ENCODE measurements at places on chromosomes 4 and X.
A peak's percentile ranks its signal among the peaks of the same experiment; 100 is the strongest.

DNA sequence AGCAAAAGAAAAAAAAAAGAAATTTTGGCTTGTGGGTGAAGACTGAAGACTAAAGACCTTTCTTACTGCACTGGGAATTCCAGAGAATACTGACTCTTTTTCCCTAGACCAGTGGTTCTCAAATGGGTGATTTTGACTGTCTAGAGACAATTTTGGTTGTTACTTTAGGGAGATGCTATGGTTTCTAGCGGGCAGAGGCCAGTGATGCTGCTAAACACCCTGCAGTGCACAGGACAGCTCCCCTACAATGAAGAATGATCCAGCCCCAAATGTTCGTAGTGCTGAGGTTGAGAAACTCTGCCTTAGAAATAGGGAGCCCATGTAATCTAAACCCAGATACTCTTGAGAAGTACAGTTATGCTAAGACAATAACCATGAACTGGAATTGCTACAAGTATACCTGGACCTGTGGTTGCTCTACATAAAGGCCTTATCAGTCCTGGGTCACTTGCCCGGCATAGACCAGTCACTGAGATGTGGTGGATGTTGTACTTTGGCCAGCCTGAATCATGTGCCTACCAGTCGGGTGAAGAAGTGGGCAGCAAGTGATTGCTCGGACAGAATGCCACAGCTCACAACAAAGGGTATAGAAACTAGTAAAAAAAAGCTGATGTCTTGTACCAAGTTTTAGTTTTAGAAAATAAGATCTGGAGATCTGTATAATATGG lies 16.0 kb downstream of the ARHGAP10 start:
- no peak for DNase-seq

DNA sequence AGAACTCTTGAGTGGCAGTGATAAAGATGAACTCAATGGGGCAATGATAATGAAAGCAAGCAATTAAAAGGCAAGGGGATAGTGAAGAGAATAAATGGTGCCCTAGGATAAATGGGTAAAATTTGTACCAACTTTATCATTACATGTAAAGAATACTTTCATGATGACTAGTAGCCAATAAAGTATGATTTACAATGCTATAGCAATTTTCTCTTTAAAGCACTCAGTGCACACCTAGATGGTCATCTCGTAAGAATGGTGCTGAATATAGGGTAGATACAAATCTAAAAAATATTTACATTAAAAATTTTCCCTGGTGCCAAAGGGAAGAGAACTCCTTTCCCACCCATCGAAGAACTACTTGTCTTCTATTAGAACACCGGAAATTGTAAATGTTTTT lies 651.4 kb downstream of the STPG2 start:
- no peak for DNase-seq

DNA sequence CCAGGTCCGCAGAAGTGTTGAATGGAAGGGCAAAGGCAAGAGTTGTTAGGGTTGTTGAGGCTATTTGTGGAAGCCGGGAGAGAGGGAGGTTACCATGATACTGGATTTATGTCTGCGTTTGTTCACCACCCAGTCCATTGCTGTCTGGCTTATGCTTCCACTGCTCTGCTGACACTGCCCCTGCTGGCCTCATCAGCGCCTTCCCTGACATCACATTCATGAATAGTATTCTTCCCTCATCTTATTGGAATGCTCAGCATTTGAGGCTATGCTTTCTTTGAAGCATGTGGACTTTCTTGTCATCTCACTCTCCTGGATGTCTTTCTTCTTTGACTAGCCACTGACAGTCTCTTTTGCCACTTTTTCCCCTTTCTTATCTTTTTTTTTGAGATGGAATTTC lies 10.3 kb downstream of the GNL3L start:
- no peak for DNase-seq

GRCh38 chr4:151908201-151908600 lies 147.4 kb upstream of the GATB start:
- no peak for DNase-seq

DNA sequence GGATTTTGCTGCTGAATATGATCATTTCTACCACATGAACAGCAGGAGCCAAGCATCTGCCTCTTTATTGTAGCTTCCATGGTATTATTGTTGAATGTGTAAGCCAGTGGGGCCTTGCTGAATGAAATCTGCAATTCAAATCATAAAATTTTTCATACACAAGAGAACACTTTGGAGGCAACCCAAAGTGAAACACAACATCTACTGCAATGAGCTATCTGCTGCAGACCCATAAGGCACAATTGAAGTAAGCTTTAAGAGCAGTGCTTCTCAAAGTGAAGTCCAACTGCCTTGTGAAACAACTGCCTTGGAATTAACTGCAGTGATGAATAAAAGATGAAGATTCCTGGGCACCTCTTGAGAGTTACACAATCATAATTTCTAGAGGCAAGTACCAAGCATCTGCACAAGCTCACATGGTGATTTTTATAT lies 626.3 kb upstream of the INTU start:
- no peak for DNase-seq

DNA sequence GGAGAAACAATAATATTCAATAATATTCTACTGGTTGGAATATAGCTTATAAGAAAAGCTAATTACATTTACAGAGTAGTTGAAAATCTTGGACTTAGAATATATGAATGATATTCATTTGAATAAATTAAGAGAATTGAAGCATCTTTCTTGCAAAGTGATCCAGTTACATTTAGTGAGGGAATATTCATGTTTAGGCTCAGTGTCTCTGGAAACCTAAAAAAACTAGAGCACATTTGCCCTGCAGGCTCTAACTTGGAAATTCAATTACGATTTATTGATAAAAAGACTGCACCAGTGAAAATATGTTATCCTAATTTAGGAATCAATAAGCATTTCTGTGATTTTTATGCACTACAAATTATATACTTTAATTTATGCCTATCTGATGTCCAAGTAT lies 58.3 kb upstream of the RAP1GDS1 start:
- DNase-seq: no peak

DNA sequence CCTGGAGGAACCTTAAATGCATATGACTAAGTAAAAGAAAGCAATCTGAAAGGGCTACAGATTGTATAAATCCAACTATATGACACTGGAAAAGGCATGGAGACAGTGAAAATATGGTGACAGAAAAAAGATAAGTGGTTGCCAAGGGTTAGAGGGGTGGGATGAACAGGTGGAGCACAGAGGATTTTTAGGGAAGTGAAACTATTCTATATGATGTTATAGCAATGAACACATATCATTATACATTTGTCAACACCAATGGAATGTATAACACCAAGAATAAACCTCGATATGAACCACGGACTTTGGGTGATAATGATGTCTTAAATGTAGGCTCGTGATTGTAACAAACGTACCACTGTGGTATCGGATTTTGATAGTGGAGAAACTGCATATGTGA lies 40.7 kb downstream of the NPY5R start:
- DNase-seq: no peak

- no peak for DNase-seq
Measured at GRCh38 chrX:139739138-139739537, 31.2 kb upstream of the MCF2 start.

DNA sequence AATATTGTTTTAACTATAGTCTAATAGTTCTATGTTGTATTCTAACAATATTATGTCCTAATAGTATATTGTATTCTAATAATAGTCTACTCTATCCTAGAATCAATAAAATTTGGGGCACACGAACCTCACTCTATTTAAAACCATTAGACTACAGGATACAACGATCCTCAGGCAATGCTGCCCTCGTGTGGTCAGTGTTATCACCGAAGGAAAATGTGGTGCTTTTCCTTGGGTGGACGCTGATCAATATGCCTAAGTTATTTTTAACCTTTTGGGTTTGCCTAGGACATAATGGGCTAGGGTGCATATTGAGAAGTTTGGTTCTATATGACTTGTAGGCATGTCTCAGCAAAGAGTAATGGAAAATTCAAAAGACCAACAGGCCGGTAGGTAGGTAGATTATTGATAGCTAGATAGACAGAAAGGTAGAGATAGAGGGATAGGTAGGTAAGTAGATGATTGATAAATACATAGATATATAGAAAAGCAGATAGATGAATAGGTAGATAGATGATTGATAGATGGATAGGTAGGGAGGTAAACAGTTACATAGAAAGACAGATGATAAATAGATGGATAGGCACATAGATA lies 75.1 kb downstream of the PRKX start:
- peak; percentile 16 for DNase-seq

- no peak for DNase-seq
Measured at GRCh38 chr4:10384974-10385373, 72.3 kb downstream of the ZNF518B start.

- DNase-seq: no peak
Measured at GRCh38 chr4:1792832-1793495, at the start of gene FGFR3. FGFR3 (plus strand) TSS chr4:1793293; CDS start chr4:1793935, 642 bp downstream.

DNA sequence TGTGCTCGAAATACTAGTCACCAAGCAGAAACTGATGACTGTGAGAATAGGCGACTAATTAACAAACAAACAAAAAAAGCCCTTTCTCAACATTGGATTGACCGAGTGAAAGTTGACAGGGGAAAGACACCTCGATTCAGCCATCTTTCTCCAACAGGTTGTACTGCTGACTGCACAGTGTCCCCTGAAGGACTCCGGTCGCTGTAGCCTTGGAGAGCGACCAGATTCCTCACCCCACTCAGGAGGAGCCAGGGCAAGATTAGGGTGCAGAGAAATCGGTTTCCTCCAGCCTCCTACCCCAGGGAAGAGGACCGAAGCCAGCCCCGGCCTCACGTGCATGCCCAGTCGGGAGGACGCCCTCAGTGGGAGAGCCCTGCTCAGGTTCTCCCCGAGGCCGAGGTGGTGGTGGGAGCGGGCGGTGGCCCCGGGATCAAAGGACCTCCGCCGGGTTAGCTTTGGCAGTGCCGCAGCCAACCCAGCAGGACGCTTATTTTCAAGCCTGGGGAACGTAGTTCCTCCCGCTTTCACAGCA lies 1.1 kb upstream of the RAP1GDS1 start:
- DNase-seq: peak; percentile 80

GRCh38 chrX:79110731-79111130 lies 33.8 kb upstream of the GPR174 start:
- no peak for DNase-seq

- DNase-seq: no peak
Measured at GRCh38 chr4:104881136-104881886, 265.4 kb upstream of the TET2 start.

DNA sequence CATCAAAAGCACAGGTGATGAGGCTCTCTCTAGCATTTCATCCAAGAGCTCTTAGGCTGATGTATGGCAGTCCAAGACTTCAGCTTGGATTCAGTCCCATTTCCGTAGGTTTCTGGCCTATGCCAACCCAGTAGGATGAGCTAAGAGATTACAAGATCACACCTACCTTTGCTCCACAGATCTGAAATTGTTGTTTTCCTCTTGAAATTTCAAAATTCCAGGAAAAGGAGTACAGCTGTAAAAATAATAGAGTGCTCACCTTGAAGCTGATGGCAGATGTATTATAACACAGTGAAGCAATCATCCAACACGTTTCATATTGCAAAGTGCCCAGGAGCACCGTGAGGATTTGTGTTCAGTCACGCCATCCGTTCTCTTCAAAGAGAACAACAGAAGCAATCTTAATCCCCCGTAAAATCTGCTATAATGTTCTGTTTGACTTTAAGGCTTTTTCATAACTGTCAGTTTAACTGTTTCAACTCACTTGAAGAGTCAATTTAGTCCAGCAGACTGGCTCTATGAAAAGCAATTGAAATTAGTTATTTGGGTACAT lies 137.5 kb downstream of the CPE start:
- no peak for DNase-seq

DNA sequence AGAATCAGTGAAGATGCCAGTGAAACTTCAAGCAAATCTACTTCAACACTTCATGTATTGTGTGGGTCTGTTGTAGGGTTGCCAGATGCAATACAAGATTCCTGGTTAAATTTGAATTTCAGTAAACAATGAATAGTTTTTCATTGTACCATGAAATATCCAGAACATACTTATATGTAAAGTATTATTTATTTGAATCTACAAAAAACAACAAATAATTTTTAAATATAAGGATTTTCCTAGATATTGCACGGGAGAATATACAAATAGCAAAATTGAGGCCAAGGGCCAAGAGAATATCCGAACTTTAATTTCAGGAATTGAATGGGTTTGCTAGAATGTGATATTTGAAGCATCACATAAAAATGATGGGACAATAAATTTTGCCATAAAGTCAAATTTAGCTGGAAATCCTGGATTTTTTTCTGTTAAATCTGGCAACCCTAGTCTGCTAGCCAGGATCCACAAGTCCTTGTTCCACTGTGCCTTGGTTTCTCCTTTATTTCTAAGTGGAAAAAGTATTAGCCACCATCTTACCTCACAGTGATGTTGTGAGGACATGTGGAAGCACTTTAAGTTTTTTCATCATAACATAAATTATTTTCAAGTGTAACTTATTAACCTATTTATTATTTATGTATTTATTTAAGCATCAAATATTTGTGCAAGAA lies 2.3 kb downstream of the CXCL8 start:
- DNase-seq: no peak

DNA sequence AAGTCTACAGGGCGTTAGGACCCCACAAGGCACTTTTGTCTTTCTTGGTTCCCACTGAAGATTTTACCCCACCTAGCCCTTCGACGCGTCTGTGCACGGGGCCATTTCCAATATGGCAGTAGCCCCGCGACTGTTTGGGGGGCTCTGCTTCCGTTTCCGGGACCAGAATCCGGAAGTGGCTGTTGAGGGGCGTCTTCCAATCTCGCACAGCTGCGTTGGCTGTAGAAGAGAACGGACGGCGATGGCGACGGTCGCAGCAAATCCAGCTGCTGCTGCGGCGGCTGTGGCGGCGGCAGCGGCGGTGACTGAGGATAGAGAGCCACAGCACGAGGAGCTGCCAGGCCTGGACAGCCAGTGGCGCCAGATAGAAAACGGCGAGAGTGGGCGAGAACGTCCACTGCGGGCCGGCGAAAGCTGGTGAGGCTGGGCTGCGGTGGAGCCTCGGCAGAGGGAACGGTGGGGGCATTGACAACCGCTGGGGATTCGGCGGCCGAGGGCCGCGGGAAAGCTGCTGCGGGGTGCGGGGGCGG lies at the start of gene USP11:
Gene USP11 (plus strand): TSS at position 207 of the 530 bp plus-strand sequence. CDS start 35 bp downstream, at position 242.
- peak; percentile 75 for DNase-seq

- DNase-seq: no peak
Measured at GRCh38 chr4:72768364-72768763, 199.3 kb upstream of the ADAMTS3 start.

DNA sequence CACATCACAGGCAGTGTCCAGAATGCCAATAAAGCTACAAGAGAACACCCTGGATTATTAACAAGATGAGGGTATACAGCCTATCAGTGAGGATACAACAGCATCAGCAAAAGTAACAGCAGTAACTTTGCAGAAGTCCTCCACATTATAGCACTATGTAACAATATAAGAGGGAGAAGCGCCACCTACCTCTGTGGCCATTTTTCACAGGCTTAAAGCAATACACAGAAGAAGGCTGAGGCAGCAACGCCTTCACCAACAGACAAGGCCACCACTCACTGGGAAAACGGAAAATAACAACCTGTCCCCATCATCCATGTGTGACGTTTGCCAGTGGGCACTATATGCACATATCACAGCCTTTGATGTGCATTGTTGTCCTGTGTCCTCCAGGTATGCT lies 12.5 kb downstream of the RTL8B start:
- DNase-seq: no peak

Data from NCI-H1092 treated with DMSO at 0.1 percent for 48 hours (cell line).